ENCODE measurements at places on chromosomes 3 and 15. TPM values are rescaled to one million over a fixed set of nuclear protein-coding genes. Genes with fewer than 3 reads are reported as not detected.

GRCh38 chr3:177803500-177803899, 606.2 kb upstream of the TBL1XR1 start:
- no peak for DNase-seq

- no peak for DNase-seq
Observed at GRCh38 chr3:129663930-129664646, 57.6 kb upstream of the PLXND1 start.

DNA sequence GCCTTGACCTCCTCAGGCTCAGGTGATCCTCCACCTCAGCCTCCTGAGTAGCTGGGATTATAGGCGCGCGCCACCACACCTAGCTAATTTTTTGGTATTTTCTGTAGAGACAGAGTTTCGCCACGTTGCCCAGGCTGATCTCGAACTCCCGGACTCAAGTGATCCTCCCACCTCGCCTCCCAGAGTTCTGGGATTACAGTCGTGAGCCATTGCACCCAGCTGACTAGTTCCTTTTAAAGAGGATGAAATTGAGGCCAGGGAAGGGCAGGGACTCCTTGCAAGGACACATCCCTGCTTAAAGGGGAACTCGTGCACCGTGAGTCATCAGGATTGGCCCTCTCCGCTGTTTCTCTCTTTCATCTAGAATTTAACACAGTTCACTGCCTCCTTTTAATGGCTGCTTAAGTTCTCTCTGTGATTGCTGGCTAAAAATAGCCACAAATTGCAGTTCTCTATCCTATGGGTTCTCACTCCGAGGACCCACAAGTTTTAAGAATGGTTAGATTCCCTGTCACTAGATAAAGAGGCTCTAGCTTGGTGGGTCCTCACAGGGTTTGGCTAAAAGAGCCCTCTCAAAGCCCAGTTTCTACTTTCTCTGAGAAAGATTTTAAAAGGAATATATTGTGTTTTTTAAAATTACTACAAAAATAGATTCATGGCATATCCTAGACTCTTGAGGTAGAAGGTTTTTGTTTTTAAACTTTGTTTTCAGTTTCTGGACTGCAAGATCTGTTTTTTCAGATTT, 1.4 kb downstream of the CRTAP start:
- peak; percentile 65 for DNase-seq

DNA sequence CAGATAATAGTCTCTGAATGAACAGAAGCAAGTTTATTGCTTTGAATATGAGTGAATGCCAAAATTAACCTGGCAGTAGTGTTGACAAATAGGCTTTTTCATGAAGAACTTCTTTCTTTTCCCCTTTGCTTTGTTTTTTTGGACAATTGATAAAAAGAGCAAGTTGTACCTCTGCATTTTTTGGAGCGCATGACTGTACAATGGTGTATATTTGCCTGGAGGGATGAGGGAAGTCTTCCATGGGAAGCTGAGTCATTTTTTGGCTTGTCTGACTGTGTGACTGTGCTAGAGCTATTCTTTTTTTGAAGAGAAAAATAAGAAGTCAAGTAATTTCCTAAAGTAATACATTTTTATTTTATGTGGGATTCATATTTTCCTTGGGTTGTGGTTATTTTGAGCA, 186.9 kb downstream of the KLHL25 start:
- no peak for DNase-seq

DNA sequence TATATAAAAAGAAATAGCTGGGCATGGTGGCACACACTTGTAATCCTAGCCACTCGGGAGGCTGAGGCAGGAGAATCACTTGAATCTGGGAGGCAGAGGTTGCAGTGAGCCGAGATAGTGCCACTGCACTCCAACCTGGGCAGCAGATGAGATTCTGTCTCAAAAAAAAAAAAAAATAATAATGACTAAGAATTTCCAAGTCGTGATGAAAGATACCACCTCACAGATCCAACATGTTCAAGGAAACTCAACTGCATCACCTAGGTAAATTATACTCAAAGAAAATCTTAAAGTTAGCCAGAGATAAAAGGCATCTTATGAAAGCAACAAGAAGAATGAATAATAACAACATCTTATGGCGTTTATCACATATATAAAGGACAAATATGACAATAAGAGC, 50.1 kb downstream of the DOCK3 start:
- DNase-seq, result no peak

DNA sequence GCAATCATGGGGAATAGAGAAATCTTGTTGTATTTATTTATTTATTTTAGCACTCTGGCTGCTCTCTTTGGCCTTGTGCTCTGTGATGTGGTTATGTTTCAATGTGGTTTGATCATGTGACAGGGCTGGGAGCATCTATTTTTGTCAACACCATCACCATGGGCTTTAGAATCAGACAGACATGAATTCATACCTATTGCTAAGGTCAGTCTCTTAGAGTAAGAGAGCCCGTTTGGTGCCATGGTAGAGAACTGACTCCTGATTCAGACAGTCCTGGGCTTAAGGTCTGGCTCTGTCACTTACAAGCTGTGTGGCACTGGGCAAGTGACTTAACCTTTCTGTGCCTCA, 157.0 kb downstream of the RYR3 start:
- no peak for DNase-seq

DNA sequence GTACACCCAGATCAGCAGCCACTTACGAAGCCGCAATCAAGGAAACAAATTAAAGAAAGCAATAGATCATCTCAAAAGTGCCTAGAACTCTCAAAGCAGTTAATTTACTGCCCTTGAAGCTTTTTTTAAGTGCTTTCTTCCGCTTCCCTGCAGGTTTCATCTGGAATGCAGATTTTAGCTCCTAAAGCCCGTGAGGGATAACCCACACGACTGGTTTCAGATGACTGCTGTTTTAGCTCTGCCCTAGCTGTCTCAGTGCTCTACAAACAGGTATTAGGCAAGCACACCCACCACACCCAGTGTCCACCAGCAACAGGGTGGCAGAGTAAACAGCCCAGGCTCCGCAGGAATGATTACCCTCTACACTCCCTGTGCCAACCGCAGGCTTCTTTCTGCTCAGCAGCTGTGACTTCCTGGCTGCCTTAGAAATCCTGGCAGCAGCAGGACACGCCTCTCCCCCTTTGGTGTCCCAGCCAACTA, 126.0 kb downstream of the FMN1 start:
- peak; percentile 41 for DNase-seq

- no peak for DNase-seq
Observed at GRCh38 chr3:186922790-186923189, 7.5 kb upstream of the ST6GAL1 start.

DNA sequence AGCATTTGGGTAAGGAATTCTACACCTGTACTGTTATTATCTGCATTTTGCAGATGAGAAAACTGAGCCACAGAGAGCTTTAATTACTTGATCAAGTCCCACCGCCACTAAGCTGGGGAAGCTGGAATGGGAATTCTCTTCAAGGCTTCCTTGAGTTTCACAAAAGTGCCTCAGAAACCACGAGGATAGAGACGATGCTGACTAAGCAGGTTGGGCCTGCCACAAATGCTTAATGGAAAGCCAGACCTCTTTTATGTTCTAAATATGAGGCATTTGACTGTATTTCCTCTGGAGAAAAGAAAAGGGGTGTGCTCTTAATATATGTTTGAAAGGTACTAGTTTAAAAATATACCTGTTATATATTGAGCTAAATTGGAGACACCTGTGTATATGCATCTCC, 34.7 kb downstream of the ADAMTS9 start:
- DNase-seq, result no peak

DNA sequence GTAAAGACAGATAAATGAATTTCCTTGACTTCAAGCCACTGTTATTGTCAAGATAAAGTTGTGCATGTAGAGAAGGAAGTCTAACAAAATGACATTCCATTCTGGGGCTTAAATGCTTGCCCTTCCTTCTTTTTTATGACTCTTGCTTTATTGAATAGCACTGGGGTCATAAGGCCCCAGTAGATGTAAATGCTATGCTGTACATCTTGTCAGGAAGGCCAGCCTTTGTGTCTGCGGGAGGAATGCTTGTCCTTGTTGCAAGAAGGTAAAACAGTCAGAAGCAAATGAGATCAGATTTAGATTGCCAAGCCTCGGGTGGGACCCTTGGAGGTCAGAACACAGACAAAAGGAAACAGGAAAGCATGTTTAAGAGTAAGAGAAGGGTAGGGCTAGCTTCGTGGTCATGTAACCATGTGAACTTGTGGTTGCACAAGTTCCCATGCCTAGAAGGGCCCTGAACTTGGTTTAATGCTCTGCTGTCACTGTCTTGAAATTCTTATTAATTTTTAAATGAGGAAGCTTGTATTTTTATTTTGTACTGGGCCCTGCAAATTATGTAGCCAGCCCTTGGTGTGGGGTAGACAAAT, 81.5 kb downstream of the PPM1L start:
- no peak for DNase-seq

DNA sequence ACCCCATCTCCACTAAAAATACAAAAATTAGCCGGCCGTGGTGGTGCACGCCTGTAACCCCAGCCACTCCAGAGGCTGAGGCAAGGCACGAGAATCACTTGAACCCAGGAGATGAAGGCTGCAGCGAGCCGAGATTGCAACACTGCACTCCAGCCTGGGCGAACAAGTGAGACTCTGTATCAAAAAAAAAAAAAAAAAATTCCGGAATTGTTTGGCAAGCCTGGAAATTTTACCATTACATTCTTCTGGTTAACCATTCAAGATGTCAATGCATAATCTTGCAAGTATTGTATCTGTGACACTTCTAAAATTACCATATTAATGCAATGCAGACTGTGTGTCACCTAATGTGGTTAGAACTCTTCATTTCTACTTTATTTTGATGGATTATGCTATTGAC, 67.0 kb downstream of the CSNK1G1 start:
- no peak for DNase-seq

- peak; percentile 66 for DNase-seq
Observed at GRCh38 chr3:5057857-5058324, 64.2 kb upstream of the ARL8B start.

- no peak for DNase-seq
Observed at GRCh38 chr3:72655723-72656122, 192.5 kb downstream of the SHQ1 start.

GRCh38 chr3:58471025-58471887, 20.6 kb upstream of the KCTD6 start:
- no peak for DNase-seq

DNA sequence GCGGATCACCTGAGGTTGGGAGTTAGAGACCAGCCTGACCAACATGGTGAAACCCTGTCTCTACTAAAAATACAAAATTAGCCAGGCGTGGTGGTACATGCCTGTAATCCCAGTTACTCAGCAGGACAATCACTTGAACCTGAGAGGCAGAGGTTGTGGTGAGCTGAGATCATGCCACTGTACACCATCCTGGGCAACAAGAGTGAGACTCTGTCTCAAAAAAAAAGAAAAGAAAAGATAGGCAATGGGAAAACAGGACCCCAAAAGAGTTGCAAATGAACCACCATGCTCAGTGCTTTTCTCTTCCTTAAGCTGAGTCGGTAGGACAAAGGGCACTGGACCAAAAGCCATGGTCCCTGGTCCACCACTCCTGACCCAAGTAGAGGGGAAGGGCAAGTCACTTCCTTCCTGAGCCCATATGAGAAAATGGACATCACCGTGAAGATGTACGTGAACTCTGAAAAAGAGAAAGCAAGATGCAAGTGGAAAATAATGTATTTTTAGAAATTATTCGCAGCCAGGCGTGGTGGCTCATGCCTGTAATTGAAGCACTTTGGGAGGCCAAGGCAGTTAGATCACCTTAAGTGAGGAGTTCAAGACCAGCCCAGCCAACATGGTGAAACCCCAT, 2.6 kb downstream of the ITGB5 start:
- no peak for DNase-seq

- DNase-seq, result no peak
Observed at GRCh38 chr3:169085827-169086226, 577.7 kb downstream of the MECOM start.

DNA sequence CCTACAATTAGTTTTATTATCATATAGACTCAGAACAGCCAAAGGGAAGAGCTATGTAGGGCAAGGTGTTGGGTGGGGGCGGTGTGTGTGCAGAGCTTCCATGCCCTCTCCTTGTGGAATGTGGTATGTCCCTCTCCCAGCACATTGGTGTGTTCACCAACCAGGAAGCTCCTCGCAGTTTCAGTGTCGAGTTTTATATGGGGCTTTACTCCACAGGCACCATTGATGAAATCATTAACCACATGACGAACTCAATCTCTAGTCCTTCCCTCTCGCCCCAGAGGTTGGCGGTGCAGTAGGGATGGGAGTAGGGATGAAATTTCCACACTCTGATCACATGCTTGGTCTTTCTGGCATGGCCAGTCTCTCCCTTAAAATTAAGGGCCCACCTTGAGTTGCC, 13.6 kb upstream of the SRP14 start:
- no peak for DNase-seq

GRCh38 chr15:45884289-45884688, 249.5 kb downstream of the SQOR start:
- no peak for DNase-seq

- DNase-seq, result peak; percentile 43
Observed at GRCh38 chr15:28208583-28208982, 109.5 kb upstream of the OCA2 start.

- no peak for DNase-seq
Observed at GRCh38 chr15:77702211-77702957, 69.7 kb upstream of the LINGO1 start.

Gene MELTF
- 3.6 TPM for total RNA-seq

Gene SEMA6D
- 19.7 TPM for total RNA-seq

Gene TMC3
- not detected for total RNA-seq

Gene SPINK8
- total RNA-seq, result not detected

Gene SLC38A3
- 10.4 TPM for total RNA-seq

Gene ZMYND10
- 0.07 TPM for total RNA-seq

Gene BHLHE40
- total RNA-seq, result 26.8 TPM

Gene TNK2
- 28.9 TPM for total RNA-seq

Gene HHLA2
- not detected for total RNA-seq
